ENCODE measurements at places on chromosomes 7 and 10. TPM values are rescaled to one million over a fixed set of nuclear protein-coding genes. Genes with fewer than 3 reads are reported as not detected.

- DNase-seq, result peak; percentile 35
These were observed 16.9 kb downstream of the PCGF6 start for GRCh38 chr10:103333934-103334520.

DNA sequence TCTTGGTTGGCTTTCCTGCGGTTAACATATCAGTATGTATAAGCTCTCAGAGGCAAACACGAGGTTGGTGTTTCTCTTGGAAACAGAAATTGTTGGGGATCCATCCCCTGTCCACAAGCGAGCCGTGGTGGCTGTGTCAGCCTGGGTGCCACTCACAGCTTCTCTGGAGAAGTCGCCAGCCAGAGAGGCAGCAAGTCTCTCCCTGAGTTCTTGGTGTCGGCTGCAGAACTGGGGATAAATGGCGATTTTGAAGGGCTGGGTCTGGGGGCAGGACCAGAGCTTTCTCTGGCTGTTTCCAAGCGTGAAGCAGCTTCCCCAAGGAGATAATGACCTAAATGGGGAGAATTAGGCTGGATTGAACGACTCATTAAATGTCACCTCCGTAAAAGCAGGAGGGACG, 335.3 kb downstream of the GLRX3 start:
- DNase-seq, result no peak

DNA sequence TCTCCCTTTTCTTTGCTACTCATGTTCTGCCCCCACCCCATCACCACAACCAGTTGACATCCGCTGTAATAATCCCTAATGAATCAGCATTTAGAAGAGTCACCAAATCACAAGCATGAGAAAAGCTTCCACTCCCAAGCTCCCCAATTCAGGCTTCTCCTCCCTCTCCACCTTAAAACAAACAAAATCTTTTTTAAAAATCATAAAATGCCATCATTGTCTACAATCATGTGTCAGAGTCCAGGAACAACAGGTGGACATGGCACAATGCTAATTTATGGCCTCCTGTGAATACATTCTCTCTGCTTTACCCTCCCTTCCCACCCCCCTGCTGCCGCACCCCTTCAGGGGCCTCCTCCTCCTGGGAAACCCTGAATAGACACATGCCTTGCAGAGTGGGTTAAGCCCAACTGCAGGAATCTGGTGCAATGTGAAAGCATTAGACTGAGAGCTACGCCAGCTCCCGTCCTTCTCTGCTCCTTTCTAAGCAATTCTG, 3.7 kb downstream of the LRRC4 start:
- DNase-seq, result no peak

DNA sequence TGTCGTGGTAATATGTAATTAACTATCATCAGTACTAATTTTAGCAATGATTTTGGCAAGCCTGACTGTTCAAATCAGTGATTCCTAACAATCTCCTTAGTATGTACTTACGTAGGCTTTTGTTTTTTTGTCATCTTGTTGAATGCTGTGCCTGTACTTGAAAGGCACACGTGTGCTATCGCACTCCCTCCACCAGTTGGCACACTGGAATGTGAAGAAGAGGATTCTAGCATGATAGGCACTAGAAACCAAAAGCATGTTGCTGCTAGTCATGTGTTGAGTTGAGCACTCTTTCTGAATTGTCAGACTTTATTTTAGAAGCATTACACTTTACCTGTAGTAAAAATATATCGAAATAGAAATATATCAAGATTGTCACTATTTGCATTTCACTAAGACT, 59.1 kb downstream of the TASOR2 start:
- peak; percentile 7 for DNase-seq

DNA sequence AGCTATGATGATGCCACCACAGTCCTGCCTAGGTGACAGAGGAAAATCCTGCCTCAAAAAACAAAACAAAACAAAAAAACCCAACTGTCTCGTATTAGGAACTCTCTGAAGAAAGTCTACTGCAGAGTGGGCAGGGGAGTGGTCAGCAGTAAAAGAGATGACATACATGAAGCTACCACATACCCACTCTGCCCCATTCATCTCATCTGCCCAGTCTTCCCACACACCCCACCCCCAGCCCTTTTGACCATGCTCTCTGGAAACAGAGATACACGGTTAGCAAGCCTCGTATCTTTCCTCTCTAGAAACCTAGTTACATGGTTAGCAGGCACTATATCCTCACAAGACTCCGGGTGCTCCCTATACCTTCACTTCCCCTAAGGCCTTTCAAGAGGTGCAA, 8.3 kb downstream of the SLC37A3 start:
- DNase-seq, result no peak

DNA sequence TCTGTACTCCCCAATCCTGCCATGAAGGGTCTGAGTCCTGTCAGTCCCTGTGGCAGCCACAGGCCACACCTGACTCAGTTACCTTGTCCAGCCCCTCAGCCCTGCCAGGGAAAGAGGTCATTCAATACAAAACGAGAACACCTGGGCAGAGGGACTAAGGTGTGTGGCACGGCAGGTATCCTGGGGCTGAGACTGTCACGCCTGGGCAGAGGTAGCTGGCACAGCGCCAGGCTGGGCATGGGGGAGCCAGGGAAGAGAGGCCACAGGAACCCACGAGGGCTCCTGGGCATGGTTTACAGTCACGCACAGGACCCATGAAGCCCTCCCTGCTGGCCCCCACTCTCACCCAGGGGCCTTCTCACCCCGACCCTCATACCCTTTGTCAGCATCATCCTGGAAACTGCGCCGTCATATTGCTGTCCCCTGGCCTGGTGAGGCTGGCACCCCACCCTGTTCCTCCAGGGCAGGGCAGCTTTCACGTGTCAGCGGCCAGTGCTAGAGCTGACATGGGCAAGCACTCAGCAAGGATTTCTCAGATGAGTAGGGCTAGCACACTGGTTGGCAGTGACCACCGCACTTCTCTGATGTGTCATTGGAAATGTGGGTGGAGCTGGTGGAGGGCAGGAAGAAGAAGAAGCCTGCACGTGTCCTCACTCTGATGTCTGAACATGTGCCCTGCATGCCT, 42.7 kb downstream of the LRRC18 start:
- no peak for DNase-seq

- DNase-seq, result no peak
These were observed 301.5 kb downstream of the ZEB1 start for GRCh38 chr10:31620226-31621151.

GRCh38 chr7:152869677-152870051, 110.1 kb downstream of the ACTR3B start:
- no peak for DNase-seq

- DNase-seq, result peak; percentile 21
These were observed at the start of gene CABCOCO1 for GRCh38 chr10:61662794-61663259. Gene CABCOCO1 (plus strand): TSS chr10:61662929. CDS start chr10:61662973, 44 bp downstream.

DNA sequence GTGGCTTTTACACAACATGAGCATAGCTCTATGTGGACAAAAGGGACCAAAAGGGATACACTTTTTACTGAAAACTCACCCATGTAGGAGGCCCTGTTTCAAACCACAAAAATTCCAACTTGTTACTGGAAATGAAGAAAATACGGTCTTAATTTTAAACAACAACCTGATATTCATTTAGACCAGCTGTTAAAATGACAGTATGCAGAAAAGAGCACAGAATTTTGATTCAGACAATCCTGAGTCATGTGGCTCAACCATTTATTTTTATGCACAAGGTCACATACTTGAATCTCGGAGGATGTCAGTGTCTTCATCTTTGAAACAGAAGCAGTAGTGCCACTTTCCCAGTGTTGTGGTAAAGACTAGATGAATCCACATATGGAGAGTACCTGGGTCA, 426.5 kb upstream of the NFE2L3 start:
- DNase-seq, result no peak

OSBPL3 gene
- total RNA-seq, result 19.7 TPM

PIK3CG gene
- not detected for total RNA-seq

MYO3A gene
- total RNA-seq, result not detected
